AG04450 (cell line): ENCODE measurements at places on chromosomes 11 and 22.

- no peak for DNase-seq
Measured at GRCh38 chr11:42407341-42407740, 904.5 kb upstream of the API5 start.

- DNase-seq, result no peak
Measured at GRCh38 chr11:1982873-1983600, 14.6 kb downstream of the H19 start.

GRCh38 chr11:86197448-86197847 is 47.1 kb upstream of the EED start:
- no peak for DNase-seq

- DNase-seq, result no peak
Measured at GRCh38 chr22:22800716-22801115, 86.9 kb upstream of the IGLL5 start.

DNA sequence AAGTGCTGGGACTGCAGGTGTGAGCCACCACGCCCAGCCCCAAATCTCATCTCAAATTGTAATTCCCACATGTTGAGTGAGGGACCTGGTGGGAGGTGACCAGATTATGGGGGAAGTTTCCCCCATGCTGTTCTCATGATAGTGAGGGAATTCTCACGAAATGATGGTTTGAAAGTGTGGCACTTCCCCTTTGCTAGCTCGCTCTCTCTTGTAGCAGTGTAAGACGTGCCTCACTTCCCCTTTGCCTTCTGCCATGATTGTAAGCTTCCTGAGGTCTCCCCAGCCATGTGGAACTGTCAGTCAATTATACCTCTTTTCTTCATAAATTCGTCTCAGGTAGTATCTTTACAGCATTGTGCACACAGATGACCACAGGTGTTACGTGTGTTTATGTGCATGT is 357.8 kb downstream of the CADM1 start:
- no peak for DNase-seq

- DNase-seq, result no peak
Measured at GRCh38 chr11:105774899-105775298, 165.0 kb downstream of the GRIA4 start.

- no peak for DNase-seq
Measured at GRCh38 chr11:21262992-21263391, 593.6 kb downstream of the NELL1 start.

DNA sequence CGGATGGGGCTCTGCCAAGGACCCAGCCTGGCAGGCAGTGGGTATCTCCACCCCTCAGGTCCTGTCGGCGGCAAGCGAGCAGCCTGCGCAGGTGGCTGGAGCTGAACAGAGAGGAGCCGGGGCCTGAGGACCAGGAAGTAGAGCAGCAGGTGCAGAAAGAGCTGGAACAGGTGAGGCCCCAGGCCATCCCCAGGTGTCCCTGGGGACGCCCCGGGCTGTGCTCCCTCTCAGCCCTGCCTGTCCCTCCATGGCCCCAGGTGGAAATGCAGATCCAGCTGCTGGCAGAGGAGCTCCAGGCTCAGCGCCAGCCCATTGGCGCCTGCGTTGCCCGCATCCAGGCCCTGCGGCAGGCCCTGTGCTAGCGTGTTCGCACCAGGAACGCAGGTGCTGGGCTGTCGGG is 44.0 kb downstream of the PISD start:
- no peak for DNase-seq

DNA sequence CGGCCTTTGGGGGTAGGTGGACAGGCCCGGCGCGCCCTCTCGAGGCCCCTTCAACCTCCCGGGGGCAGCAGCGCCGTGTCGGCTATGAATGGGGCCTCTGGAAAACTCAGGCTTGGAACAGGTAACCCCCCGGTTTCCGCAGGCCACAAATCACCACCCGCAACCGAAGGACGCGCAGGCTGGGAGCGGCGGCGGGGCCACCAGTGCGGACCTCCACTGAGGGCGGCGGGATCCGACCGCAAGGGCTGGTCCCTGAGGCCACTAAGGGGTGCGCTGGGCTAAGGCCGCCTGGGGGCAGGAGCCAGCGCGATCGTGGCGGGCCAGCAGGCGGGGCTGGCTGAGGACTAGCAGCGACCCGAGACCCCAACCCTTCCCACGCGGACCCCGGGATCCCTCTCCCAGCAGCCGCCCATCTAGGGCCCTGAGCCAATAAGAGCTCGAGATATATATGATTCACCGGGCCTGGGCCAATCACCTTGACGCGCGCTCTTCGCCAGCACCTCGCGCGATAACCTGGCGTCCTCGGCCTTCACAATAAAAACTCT is 609 bp upstream of the ATF4 start:
- no peak for DNase-seq

- no peak for DNase-seq
Measured at GRCh38 chr11:48054994-48055291, 74.6 kb downstream of the PTPRJ start.

DNA sequence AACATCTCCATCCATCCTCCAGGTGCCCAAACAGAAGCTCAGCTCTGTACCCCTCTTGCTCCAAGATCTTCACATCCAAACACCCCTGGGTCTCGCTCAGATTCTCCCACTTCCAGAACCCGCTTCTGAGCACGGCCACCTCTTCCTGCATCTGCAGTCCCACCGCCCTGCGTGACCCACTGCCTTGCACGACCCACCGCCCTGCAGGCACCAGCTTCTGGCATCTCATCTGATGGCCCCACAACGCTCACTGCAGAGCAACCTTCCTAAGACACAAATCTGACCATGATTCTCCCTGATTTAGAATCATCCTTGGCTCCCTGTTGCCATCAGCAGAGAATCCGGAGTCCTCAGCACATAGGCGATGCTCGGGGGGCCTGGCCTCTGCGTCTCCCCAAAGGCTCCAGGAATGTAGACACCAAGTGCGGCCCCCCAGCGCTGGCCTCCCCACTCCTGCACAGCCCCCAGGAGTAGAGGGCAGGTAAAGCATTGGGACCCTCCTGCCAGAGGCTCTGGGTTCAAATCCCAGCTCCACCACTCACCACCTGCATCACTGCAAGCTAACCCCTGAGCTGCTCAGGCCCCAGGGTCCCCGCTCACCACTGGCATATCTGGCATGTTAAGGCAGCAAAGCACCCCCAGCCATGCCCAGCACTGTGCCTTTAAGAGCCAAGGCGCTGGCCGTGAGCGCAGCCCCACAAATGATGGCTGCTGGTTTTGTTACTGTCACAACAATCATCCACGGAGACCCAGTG is 459.3 kb downstream of the BRD1 start:
- no peak for DNase-seq

DNA sequence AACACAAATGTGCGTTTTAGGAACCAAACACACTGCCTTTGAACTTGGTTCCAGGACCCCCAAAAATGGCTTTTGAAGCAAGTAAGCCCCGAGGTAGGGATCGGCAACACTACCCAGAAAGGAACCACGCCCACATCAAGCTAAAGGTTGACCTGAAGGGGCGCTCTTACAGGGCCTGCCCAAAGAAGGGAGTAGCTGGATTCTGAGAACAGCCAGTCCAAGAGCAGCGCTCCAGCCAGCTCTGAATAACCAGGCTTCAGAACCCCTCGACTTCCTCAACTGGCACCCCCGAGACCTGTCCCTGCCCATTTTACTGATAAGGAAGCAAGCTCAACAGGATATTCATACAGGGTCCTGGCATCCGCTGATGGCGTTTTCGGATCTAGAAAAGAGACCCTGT is 18.9 kb upstream of the MOB2 start:
- DNase-seq, result no peak

GRCh38 chr11:62413060-62413696 is 5.7 kb upstream of the SCGB1A1 start:
- DNase-seq, result no peak

GRCh38 chr22:40190501-40190900 is 12.8 kb downstream of the TNRC6B start:
- no peak for DNase-seq

- no peak for DNase-seq
Measured at GRCh38 chr11:73521621-73522020, 76.3 kb downstream of the FAM168A start.

DNA sequence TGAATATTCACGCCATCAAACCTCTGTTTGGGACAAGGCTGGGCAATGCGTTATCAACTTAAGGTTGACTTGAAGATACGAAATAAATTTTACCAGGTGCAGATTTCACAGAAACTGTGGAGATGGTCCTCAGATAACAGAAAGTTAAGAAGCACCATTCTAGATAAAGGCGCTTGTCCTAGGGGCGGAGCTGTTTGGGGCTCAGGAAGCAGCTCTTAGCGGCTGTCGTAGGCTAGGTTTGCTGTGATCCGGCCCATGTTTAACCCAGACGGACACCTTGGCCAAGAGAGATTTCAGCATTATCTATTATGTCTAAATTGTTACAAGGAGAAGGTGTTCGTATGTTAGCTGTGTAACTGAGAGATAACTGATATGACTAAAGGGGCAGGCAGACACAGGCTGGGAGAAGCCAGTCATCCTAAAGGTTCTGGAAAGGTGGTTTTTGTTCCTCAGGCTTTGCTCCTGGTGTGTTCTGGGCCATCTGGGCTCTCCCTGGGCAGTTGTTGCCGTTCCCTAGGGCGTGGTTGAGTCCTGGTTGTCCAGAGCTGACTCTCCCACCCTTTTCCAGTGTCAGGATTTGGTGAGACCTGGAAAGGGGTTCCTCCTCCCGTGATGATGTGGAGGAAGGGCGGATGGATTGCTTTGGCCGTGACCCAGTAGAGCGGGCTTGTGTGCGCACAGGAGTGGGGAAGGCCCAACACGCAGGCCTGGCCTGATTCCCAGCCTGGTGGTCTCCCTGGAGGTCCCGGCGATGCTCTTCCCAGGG is 25.8 kb downstream of the TPCN2 start:
- no peak for DNase-seq

DNA sequence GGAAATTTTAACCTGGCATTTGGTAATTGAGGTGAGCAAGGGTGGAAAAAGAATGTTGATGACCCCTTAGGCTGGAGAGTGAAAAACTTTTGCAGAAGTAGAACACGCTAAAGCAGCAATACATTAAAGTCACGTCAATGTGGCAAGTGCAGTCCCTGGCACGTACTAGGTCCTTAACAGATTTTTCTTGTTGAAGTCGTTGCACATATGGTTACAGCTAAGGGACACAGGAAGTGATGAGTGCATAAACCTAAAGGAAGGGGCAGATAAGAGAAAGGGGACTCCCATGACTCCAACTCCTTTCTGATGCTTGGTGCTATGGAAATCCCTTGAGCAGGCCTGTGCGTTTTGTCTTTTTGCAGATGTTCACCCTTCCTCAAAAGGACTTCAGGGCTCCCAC is 1.2 kb downstream of the ACCS start:
- DNase-seq, result no peak

DNA sequence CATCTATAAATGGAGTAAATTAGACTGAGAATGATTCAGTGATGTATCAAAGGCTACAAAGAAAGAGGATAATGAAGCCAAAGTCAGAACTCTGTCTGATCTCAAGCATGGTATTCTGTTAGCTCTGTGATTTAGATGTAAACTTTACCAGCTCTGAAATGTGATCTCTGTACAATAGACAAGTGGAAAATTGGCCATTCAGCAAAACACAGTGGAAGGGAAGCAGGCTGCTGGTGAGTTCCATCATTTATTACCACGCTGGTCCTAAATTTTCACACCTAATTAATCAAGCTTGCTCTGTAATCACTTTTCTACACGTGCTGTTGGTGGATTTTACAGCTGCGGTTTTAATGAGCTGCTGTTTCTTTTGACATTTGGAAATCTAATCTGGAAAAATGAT is 145.1 kb upstream of the OPCML start:
- no peak for DNase-seq

DNA sequence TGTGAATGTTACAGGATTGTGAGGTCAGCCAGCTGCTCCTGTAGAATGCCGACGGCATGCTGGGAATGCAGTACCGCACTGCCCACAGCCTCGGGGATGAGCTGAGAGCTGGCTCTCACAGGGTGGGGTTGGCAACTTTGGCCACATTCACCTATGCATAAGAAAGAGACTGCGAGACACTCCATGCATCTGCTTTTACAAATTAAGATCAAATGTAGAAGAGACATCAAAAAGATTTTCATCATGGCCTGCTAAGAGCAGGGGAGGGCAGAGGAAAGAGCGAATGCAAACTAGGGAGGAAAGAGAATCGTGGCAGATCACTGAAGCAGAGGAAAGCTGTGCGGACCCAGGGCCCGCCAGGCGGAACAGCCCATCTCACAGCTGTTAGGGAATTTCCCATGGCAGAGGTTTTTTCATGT is 49.8 kb upstream of the SPATA19 start:
- DNase-seq, result no peak

DNA sequence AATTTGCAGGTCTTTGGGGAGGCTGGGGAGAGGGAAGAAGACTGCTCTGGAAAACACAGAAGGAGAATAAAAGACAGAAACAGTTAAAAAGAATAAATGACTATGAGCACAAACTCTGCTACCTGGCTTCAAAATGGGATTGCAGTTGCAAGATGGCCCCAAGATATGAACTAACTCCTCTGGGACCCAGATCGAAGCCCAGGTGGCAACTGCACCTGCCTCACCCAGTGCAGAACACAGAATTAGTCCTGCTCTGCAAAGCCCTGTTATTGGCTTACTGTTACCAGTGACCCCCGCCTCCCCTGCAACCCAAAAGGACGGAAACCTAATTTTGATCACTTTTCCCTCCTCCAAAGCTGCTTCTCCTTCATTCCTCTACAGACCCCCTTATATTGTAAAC is 35.9 kb upstream of the POU2AF1 start:
- DNase-seq, result no peak
